ENCODE measurements at places on chromosomes 6 and 20.

DNA sequence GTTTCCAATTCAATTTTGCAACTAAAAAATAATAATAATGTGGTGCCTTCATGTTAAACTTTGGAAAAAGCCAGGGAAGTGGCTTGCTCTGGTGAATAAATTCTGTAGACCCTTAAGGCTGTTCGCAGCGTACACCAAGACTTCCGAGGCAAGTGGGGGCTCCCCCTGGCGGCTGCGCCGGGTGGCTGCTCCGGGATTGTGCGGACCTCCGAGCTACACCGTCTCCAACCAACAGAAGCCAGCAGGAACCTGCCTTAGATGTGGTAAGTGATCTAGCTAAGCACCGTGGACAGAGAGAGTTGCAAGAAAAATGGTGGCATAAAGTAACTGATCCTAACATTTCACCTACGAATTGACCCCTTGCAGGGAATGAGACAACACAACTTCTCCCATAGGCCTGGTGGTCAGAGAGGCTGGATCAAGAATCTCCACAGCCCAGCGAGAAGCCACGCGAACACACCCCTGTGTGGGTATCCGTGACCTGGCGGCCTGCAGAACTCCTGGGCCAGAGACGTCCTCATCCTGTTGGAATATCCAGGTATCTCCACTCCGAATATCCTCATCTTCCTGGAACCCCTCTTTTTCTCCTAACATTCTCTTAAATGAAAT lies 69.6 kb downstream of the TBXT start:
- DNase-seq, result no peak

DNA sequence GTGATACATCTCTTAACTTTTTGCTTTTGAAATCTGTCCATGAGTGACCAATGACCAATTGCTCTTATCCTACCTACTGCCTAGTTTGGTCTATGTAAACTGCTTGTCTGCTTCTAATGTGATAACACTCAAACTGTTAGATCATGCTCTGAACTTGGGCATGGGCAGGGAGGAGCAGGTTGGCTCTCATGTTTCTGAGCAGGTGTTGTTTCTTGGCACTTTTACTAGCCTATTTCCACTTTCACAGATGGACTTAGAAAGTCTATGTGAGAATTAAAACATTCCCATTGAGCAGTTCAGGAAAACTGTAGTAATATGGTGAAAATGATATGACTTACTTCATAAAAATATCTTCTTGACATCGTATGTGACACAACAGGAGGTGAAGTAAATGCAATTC lies 538.4 kb downstream of the HACE1 start:
- DNase-seq, result no peak

DNA sequence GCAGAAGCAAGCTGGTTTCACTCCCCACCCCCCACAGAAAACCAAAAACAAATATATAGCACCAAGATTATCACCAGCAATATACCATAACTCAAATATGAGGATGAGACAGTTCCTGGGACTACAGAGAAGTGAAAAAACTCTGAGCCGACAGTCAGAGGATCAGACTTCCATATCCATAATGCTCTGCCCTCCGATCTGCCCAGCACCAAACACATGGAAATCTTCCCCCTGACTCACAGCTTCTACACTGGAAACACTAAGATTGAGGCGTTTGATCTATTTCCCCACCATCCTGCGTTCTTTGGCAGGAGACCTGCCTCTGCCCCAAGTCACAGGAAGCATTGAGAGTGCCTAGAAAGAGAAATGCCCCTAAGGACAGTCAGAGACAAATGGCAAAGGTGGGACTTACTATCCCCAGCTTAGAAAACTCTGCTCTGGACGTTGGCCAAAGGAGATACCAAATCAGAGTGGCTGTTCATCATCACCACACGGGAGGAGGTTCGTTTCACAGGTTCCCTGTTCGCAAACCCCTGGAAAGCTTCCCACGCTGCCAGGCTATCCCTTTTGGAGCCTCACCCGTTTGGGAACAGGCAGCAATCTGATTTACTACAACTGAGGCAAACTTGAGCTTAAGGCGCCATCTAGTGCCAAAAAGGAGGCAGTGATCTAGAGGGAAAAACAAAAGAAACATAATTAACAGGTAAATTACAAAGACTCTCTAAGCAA lies 48.7 kb upstream of the SRSF6 start:
- DNase-seq, result no peak

GRCh38 chr6:150631984-150632642 lies 32.4 kb downstream of the PLEKHG1 start:
- DNase-seq, result no peak

DNA sequence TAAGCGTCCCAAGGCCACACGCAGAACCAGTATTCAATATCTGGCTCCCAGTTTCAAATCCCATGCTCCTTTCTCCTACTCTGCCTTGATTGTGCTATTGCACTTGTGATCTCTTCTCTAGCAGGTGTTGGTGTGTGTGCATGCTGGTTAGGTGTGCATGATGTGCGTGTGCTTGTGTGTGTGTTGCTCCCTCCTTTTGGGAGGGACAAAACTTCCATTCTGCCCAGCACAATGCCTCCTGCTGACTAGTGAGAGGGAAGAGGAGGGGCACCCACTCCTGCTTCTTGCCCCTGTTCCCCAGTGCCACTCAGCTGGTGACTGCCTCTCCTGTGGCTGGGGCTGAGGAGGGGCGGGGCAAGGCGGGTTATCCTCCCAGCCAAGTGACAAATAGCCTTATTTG lies 19.7 kb downstream of the CD40 start:
- no peak for DNase-seq

DNA sequence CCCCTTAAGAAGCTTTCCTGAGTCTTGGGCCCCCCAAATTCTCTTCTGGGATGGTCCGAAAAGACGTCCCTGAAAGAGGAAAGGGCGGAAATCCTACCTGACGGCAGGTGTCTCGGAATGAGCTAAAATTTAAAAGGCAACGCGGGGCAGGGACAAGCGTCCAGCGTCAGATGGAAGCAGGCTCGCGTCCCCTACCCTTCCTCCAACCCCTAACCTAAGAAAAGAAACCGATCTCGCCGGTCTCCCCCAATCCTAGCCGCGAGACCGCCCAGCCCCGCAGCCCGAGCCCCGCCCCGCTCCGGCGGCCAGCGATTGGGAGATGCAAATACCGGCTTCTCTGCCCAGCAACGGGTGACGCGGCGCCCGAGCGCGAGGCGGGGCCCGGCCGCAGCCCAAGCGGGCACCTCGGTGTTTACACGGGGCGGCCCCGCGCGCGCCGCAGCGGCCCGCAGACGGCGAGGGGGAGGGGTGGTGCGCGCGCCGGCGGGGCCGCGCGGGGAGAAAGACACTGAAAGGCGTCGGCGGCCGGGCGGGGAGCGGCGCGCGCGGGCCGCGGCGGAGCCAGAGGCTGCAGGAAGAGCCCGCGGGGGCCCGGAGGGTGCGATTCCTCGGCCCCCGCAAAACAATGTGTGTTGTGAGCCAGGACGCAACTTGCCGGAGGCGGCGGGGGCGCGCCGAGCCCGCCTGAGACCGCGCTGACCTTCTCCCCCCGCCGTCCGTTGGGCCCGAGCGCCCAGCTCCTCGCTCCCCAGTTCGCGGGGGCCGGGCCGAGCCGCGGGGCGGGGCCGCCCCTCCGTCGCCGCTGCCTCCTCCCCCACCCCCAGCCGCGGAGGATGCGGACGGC lies at the start of gene SOX12:
SOX12 (plus strand) TSS at position 508 of the 844 bp plus-strand sequence. CDS start 373 bp downstream, outside the sequence.
- no peak for DNase-seq

DNA sequence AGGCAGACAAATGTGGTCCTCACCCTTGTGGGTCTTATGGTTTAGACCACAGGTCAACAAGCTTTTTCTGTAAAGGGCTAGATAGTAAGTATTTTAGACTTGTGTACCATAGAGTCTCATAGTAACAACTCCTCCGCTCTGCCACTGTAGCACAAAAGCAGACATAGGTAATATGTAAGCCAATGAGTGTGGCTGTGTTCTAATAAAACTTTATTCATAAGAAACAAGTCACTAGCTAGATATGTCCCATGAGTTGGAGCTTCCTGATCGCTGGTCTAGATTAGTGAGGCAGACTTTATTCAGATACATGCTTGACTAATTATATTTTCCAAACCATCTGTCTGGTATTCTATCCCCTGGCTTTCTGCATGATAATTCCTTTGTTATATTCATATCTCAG lies 196.4 kb upstream of the TSHZ2 start:
- DNase-seq, result no peak

DNA sequence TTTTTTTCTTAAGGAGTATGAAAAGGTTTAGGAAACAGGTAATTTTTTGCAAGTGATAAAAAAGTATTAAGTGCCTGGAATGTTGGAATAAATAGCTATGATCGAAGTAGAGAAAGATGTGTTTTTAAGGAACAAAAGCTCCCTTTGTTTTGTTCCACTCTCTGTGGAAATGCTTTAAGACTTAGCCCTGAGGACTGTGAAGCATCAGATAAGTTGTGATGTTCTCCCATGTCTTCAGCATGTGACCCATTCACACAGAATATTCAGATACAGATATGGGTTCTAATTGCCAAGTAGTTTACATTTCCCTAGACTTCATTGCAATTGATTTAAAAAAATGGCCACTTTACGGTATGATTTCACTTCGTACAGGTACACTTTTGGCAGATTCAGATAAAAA lies 80.6 kb downstream of the KCNQ5 start:
- no peak for DNase-seq

- no peak for DNase-seq
Observed at GRCh38 chr6:31614075-31614619, 887 bp upstream of the AIF1 start.

DNA sequence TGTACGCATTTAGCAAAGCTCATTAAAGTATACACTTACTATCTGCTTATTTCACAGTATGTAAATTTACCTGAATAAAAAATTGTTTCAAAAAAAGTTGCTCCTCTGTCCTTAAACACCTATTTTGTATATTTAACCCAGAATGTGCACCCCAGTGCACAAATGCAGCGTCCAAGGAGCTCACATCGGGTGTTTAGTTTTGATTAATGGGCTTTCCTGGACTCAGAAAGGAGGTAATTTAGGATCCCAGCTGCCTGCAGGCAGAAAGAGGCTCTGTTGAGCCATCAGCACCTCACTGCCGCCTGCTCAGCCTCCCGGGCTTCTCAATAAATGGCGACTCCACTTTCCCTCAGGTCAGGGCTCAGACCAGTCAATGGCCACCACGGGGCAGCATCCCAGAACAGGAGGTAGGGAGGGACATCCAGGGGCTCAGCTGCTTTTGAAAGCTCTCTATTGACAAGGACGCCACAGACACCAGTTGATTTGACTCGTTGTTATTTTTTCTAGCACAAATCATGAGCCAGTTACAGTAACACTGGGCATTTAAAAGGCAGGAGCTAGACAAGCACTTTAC lies 70.2 kb upstream of the TBC1D7 start:
- DNase-seq, result no peak

DNA sequence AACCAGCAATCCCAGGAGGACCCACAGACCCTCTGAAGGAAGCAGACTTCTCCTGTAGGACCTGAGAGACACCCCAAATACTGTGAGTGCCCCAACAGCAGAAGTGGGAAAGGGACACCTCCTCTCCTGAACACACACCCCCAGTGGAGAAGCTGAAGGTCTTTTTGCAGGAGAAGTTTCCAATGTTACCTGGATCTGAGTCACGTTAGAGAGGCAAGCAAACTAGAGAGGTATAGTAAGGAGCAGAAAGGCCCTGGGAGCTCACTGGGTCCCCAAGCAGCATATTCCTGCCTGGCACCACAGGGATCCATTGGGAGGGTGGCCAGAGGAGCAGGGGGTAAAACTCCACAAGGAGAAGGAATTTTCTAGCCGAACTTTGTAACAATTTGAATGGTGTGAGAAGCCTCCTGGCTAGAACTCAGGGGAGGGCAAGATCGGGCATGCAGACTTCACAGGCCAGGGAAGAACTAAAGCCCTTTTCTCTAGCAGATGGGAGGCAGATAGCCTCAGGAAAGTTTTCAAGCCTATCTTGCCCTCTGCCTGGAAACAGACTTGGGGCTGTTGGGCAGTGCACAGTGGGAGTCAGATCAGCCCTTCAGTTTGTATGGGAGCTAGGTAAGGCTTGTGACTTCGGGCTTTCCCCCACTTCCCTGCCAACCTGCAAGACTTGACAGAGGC lies 68.2 kb upstream of the SSTR4 start:
- DNase-seq, result no peak

DNA sequence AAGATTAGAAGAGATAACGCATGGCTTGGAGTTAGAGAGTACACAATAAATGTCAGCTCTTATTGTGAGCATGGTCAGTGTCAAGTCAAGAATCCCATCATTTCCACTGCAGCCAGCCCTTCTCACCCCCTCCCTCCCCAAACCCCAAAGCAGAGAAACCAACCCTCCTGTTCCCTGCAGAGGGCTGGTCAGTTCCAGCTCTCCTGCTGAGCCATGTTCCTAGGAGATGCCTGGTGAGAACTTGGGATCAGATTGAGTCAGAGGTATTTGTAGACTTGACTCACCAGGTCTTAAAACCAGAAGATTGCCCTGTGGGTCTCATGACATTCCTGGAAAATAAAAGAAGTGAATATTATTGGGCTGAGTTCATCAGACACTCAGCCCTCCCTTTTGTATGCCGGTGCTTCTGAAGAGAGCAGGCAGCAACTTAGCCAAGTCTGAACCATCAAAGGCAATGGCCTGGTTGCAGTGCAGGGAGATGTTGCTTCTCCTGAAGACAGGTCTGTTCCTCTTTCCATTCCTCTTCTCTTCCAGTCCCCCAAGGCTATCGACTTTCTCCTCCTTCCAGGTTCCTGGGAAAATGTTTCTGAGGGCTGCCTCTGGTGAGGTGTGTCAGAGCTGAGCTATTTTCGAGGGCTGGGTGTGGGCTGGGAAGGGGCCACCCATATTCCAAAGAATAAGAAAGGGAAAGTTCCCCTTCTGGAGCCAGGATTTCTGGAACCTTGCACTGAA lies 278.2 kb upstream of the SUPT3H start:
- DNase-seq, result peak; percentile 99

All from GM04503 (cell line).